ENCODE measurements at places on chromosomes 12 and 14. TPM values are rescaled to one million over a fixed set of nuclear protein-coding genes. Genes with fewer than 3 reads are reported as not detected.

- H3K36me3 ChIP-seq: no peaks in the 10 kb centered on the region
- peaks cover 29% of the 10 kb centered on the region for H3K27me3 ChIP-seq
- peaks cover 16% of the 10 kb centered on the region for H3K4me1 ChIP-seq
- no peak overlapping the region for H3K27ac ChIP-seq
These were observed 44.9 kb downstream of the DDX11 start for GRCh38 chr12:31118347-31119191.

DNA sequence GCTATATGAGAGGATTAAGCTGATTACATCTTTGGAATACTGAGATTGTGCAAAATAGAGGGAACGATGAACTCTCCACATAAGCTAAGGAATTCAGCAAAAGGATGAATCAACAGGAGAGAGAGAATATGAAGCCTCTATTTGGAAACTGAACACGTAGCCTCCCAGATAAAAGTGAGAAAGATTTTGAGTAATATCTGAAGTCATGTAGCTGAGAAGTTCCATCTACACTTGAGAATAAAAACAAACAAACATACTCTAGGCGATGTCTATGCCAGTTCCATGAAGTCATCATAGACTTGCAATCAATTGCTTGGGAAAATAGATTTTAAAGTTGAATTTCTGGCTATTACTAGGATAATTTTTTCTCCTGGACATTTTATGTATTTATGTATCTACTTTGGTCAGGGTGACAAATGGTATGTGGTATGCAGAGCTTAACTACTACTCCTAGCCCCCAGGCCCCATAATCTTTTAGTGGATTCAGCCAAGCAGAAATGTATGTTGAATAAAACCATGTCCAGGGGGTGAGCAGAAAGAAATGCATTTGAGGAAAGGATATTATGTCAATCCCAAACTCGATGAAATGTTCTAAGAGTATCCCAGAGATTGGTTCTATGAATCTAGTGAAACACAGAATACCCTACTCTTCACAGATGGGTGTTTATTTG, 627.4 kb downstream of the DIO2 start:
- H3K36me3 ChIP-seq: no peaks in the 10 kb centered on the region
- H3K27ac ChIP-seq: no peak overlapping the region
- H3K4me1 ChIP-seq: no peaks in the 10 kb centered on the region
- H3K4me3 ChIP-seq: no peak overlapping the region
- no peaks in the 10 kb centered on the region for H3K27me3 ChIP-seq

- no peaks in the 10 kb centered on the region for H3K27me3 ChIP-seq
- no peaks in the 10 kb centered on the region for H3K4me1 ChIP-seq
- DNase-seq: no peak
- H3K4me3 ChIP-seq: no peak overlapping the region
These were observed 652.5 kb downstream of the C12orf50 start for GRCh38 chr12:87376722-87377121.

DNA sequence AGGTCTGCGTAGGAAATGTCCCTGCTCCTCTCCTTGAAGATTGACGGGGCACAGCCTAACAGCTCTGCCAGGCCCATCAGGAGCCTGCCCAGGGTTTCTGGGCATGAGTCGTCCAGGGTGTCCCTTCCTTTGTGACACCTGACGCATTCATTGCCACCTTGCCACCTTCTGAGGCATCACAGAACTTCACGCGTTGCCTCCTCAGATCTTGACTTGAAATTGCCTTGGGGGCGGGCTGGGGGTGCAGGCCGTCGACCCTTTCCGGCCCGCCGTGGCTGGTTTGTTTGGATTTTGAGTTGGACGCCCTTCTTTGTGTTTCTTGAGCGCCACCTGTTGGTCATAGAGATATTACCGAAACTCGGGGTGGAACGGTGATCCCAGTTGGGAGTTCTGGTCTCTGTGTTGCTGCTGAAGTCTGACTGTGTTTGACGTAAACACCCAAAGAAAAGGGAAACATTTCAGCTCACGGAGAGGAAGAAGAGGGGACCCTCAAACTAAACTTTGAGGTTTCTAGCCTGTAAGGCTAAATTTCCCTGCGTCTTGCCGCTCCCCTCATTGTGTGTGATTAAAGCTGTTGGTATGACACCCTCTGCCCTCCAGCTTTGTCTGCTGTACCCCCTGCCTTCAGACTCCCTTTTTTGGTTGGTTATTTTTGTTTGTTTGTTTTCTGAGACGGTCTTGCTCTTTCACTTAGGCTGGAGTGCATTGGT, 44.6 kb downstream of the MLXIP start:
- peaks cover 25% of the 10 kb centered on the region for H3K4me1 ChIP-seq
- no peaks in the 10 kb centered on the region for H3K27me3 ChIP-seq
- DNase-seq: peak; percentile 79
- no peak overlapping the region for H3K27ac ChIP-seq

PTPRB gene
- not detected for total RNA-seq

ARF6 gene
- 202 TPM for total RNA-seq

- H3K4me1 ChIP-seq: peaks cover 84% of the 10 kb centered on the region
- H3K4me3 ChIP-seq: no peak overlapping the region
- peaks cover 11% of the 10 kb centered on the region for H3K36me3 ChIP-seq
These were observed 30.3 kb downstream of the CCDC88C start for GRCh38 chr14:91387169-91387835.

WSB2 gene
- 93.2 TPM for total RNA-seq

ZNF26 gene
- 10.2 TPM for total RNA-seq

- no peak for DNase-seq
- peaks cover 1% of the 10 kb centered on the region for H3K27me3 ChIP-seq
- H3K27ac ChIP-seq: no peak overlapping the region
- H3K4me3 ChIP-seq: no peak overlapping the region
- peaks cover 6% of the 10 kb centered on the region for H3K4me1 ChIP-seq
These were observed 157.3 kb upstream of the DDHD1 start for GRCh38 chr14:53310412-53310811.

GRCh38 chr14:23183479-23183878, at the start of gene SLC7A8:
TSS of gene SLC7A8 (minus strand) at chr14:23183660. CDS start at chr14:23182914, 746 bp downstream.
- H3K4me1 ChIP-seq: no peaks in the 10 kb centered on the region
- no peak within 1 kb of the TSS for H3K27ac ChIP-seq
- H3K36me3 ChIP-seq: no peaks in the 10 kb centered on the region
- H3K27me3 ChIP-seq: peaks cover 18% of the 10 kb centered on the region
- peak; percentile 41 for DNase-seq

IL31 gene
- 4.0 TPM for total RNA-seq

All from activated CD4-positive, alpha-beta memory T cell treated with anti-CD3 and anti-CD28 coated beads for 36 hours (primary cell).